ENCODE measurements at places on chromosomes 11 and 22.

GRCh38 chr11:58134151-58134550 lies 8.8 kb upstream of the OR9I1 start:
- no peak for DNase-seq

DNA sequence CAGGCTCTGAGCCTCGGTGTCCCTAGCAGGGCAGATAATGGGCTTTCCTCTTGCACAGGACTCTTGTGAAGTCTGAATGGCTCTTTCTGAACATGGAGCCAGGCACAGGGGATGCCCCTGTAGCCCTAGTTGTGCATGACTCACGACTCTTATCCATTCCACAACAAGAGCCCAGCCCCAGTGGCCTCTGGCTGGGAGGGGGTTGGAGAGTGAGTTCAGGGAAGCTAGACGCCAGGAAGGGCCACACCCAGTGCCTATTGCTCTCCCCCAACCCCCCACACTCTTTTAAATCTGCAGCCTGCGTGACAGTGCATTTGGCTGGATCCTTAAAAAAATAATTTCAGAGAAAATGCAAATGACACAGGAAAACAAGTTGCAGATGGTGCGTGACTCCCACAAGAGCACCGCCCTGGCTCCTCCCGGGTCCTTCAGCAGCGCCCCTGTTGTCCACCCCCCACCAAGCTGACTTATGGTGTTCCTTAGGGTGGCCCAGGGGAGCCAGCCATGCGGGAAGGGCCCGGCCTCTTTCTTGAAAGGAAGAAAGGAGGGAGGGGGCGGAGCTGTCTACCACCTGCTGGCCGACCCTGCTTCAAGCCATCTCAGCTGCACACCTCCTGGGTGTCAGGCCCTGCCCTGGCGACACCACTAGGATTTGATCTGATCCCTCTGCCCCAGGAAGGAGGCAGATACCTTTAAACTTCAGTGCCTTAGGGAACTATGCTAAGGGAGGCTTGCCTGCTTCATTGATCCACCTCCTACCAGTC lies 74.7 kb downstream of the MN1 start:
- DNase-seq = peak; percentile 37

DNA sequence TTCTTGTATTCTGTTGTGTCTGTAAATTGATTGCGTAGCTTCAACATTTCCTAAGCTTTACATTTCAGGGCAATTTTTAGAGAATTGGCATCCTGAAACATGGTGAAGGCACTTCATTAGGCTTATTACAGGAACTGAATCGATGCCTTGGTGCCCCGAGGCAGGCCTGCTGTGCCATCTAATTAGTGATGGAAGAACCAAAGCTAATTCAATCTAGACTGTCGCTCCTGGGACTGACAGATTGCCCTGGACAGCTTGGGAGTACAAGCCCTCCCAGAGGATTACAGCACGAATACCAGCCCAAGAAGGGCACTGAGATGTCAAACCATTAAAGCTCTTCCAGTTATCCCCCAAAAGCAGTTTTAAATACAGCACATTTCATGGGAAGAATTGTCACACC lies 243.2 kb upstream of the ZC3H12C start:
- peak; percentile 84 for DNase-seq

GRCh38 chr11:114314096-114314495 lies 17.9 kb downstream of the NNMT start:
- no peak for DNase-seq

Data from NCI-H524 (cell line).